ENCODE measurements at places on chromosomes 6 and 20. TPM values are rescaled to one million over a fixed set of nuclear protein-coding genes. Genes with fewer than 3 reads are reported as not detected.

The TSPYL1 gene
- total RNA-seq, result 73.1 TPM

The TCF21 gene
- total RNA-seq, result not detected

The OXT gene
- total RNA-seq, result not detected

The MRAP2 gene
- not detected for total RNA-seq

The DEF6 gene
- 27.0 TPM for total RNA-seq

The GPX5 gene
- not detected for total RNA-seq

The TRIM40 gene
- not detected for total RNA-seq

The BTNL2 gene
- total RNA-seq, result not detected

The BFSP1 gene
- total RNA-seq, result 13.8 TPM

The ZSCAN23 gene
- total RNA-seq, result 12.0 TPM

The RTN4IP1 gene
- 10.0 TPM for total RNA-seq

The EDEM2 gene
- total RNA-seq, result 28.6 TPM

The PBOV1 gene
- not detected for total RNA-seq

The ECT2L gene
- not detected for total RNA-seq

The NKX2-4 gene
- total RNA-seq, result not detected

The TCFL5 gene
- total RNA-seq, result 29.3 TPM

The STMN3 gene
- total RNA-seq, result 24.4 TPM

The SLC22A7 gene
- not detected for total RNA-seq

The THEMIS gene
- not detected for total RNA-seq

The TUBB2A gene
- 19.0 TPM for total RNA-seq

The PRICKLE4 gene
- 9.2 TPM for total RNA-seq

The FRK gene
- total RNA-seq, result 14.4 TPM

The PRRT1 gene
- total RNA-seq, result 12.6 TPM

The C2 gene
- total RNA-seq, result 2.4 TPM

The TDP2 gene
- total RNA-seq, result 83.0 TPM

The RNGTT gene
- total RNA-seq, result 15.2 TPM

The SLC17A1 gene
- not detected for total RNA-seq

The PGC gene
- total RNA-seq, result not detected

The C6orf58 gene
- total RNA-seq, result not detected

The SDCBP2 gene
- 14.8 TPM for total RNA-seq

The TAGAP gene
- total RNA-seq, result not detected

The TMEM242 gene
- total RNA-seq, result 8.1 TPM

The NRN1 gene
- total RNA-seq, result not detected

The HLA-DQB2 gene
- not detected for total RNA-seq

The HTR1E gene
- total RNA-seq, result not detected

The SSTR4 gene
- not detected for total RNA-seq

The MLIP gene
- 1.0 TPM for total RNA-seq

The TRIM31 gene
- total RNA-seq, result not detected

The BHLHE23 gene
- not detected for total RNA-seq

The CRISP2 gene
- total RNA-seq, result not detected

The SLC26A8 gene
- total RNA-seq, result not detected

The SLC29A1 gene
- total RNA-seq, result 45.3 TPM

The DUSP15 gene
- total RNA-seq, result not detected

The FUT9 gene
- 5.2 TPM for total RNA-seq

The TRDN gene
- not detected for total RNA-seq

The C6orf141 gene
- total RNA-seq, result 12.3 TPM

The MAFB gene
- total RNA-seq, result not detected

The WFDC5 gene
- not detected for total RNA-seq

The CLIC1 gene
- total RNA-seq, result 599 TPM

The TRIM15 gene
- total RNA-seq, result not detected

The CPXM1 gene
- not detected for total RNA-seq

The KCNK5 gene
- 14.3 TPM for total RNA-seq
